ENCODE measurements at places on chromosomes 2 and 18. TPM values are rescaled to one million over a fixed set of nuclear protein-coding genes. Genes with fewer than 3 reads are reported as not detected.

Gene TUBA3E
- 0.18 TPM for total RNA-seq

GRCh38 chr18:28032177-28032576 lies 144.8 kb downstream of the CDH2 start:
- no peak for DNase-seq
- H3K27ac ChIP-seq = no peak overlapping the region
- H3K4me1 ChIP-seq = peaks cover 24% of the 10 kb centered on the region
- H3K36me3 ChIP-seq = no peaks in the 10 kb centered on the region
- H3K4me3 ChIP-seq = no peak overlapping the region

Gene MRPS5
- 62.2 TPM for total RNA-seq

DNA sequence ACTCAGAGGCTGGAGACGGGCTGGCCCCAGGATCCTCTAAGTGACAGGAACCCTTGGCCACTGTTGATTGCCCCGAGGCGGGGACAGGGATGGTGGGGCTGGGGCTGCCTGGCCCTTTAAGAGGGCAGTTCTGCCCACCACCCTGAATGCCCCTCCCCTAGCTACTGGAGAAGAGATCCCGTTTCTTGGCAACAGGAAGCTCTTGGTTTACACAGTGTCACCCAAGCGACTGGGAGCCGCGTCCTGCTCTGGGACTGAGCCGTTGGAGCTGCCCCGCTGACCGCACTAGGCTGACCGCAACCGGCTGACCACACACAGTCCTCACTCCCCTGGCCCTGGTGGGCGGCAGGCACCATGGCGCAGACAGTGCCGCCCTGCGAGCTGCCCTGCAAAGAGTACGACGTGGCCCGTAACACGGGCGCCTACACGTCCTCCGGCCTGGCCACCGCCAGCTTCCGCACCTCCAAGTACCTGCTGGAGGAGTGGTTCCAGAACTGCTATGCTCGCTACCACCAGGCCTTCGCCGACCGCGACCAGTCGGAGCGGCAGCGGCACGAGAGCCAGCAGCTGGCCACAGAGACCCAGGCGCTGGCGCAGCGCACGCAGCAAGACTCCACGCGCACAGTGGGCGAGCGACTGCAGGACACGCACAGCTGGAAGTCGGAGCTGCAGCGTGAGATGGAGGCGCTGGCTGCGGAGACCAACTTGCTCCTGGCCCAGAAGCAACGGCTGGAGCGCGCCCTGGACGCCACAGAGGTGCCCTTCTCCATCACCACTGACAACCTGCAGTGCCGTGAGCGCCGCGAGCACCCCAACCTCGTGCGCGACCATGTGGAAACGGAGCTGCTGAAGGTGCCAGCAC lies at the start of gene TEKT4:
TSS of gene TEKT4 (plus strand) at position 205 of the 862 bp plus-strand sequence. CDS start at position 355, 150 bp downstream.
- no peaks in the 10 kb centered on the region for H3K36me3 ChIP-seq
- peak within 1 kb of the TSS; percentile 63 for H3K4me3 ChIP-seq
- peak; percentile 36 for DNase-seq
- H3K4me1 ChIP-seq = peaks cover 10% of the 10 kb centered on the region
- H3K27me3 ChIP-seq = peaks cover 43% of the 10 kb centered on the region

Gene IWS1
- 70.5 TPM for total RNA-seq

Gene ORC2
- total RNA-seq = 56.0 TPM

Gene NAT8
- not detected for total RNA-seq

DNA sequence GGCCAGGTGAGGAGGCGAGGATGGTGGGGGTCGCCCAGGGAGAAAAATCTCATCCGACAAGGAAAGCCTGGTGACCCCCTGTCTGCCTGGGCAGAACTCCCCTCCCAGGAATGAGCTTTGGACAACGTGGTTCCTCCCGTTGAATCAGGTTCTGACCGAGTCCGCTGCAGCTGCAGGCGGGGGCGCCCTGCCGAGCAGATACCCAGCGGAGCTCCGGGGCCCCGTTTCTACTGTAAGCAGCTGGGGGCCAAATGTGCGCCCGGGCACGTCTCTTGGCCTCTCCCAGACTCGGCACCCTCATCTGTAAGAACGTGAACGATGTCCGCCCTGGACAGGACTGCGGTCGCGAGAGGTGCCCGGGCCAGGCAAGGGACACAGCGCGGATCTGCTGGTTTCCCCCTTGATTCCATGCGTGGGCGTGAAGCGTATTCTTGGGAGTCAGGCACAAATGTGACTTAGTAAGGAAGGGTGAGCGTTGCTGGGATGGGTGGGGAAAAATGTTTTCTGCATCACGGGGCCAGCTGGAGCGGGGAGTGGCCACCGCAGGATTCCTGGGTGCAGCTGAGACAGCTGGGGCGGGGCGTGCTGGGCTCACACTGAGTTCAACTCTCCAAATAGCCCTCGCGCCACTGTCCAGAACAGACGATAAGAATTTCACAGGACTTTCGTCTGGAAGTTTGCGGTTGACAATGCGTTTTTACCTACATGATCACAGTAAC lies 20.2 kb upstream of the TUBB6 start:
- H3K36me3 ChIP-seq = no peaks in the 10 kb centered on the region
- peak overlapping the region; percentile 82 for H3K4me3 ChIP-seq
- peak; percentile 57 for DNase-seq
- H3K27me3 ChIP-seq = peaks cover 33% of the 10 kb centered on the region
- peaks cover 36% of the 10 kb centered on the region for H3K4me1 ChIP-seq
- peak overlapping the region; percentile 55 for H3K27ac ChIP-seq

Gene SDC1
- total RNA-seq = 47.3 TPM

DNA sequence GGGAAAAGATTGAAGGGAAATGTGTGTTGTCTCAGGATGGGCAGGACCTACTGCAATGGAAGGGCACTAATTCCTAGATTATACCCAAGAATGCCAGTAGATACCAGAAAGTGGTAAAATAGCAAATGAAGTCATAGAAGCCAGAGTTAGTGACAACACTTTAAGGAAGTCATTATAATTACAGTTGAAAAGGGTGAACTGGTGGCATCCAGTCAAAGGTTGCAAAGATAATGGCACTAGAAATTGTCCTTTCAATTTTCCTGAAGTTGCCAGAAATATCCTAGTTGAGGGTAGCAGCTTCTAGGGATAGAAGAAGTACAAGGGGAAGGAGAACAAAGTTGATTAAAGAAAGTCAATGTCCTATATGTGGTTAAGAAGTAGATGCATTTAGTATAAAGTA lies 68.8 kb upstream of the GLS start:
- DNase-seq = no peak
- no peaks in the 10 kb centered on the region for H3K36me3 ChIP-seq
- H3K4me1 ChIP-seq = no peaks in the 10 kb centered on the region
- no peaks in the 10 kb centered on the region for H3K27me3 ChIP-seq
- H3K27ac ChIP-seq = no peak overlapping the region

DNA sequence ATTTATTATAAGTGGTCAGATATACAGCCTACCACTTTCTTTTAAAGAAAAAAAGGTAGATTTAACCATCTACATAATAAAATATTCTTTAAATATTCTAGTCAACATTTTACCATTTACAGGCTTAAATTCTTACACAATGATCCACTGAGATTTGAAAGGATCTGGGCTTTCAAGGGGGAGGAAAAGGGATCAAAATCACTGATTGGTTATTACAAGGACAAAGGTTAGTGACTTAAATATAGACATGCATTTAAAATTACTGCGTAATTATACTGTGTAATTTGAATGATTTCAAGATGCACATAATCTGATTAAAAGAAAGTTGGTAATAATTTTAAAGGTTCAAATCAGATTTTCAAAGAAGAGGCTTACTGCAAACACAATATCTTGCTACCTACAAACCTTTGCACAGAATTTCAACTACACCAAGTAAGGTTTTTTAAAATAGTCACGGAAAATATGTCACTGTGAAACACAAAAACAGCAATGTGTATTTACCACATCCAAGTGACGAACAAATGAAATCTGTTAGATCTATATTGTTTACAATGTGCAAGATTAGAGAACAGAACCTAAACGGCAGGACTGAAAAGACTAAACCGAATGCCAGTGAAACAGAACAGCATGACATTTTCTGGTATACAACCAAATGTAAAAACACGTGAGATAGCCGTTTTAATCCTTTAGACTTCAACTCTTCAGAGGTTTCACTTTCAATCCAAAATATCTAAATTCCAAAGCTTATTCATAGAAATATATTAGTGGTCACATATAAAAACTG lies 40.8 kb downstream of the RTN4 start:
- H3K36me3 ChIP-seq = no peaks in the 10 kb centered on the region
- DNase-seq = no peak
- peaks cover 74% of the 10 kb centered on the region for H3K4me1 ChIP-seq
- H3K27me3 ChIP-seq = no peaks in the 10 kb centered on the region
- no peak overlapping the region for H3K4me3 ChIP-seq
- no peak overlapping the region for H3K27ac ChIP-seq

GRCh38 chr18:13185675-13186198 lies 32.8 kb upstream of the LDLRAD4 start:
- H3K4me1 ChIP-seq = peaks cover 13% of the 10 kb centered on the region
- H3K36me3 ChIP-seq = no peaks in the 10 kb centered on the region
- no peak overlapping the region for H3K4me3 ChIP-seq
- H3K27ac ChIP-seq = no peak overlapping the region
- no peak for DNase-seq
- peaks cover 34% of the 10 kb centered on the region for H3K27me3 ChIP-seq

DNA sequence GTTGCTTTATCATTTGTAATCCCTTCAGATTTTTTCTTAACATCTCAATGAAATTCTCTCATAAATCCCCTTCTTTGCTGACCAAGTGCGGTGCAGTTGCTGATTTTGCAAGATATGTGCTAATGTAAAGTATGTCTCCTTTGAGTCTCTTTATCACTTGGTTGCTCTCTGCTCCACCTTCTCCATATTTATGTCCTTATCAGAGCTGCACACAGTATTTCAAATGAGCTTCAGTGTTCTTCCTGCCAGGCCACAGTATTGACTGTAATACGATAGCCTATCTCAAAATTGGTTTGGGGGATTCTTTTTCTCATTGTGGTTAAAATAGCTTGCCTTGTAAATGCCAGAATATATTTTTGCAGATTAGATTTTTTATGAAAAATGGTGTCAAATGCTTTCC lies 32.2 kb downstream of the MAIP1 start:
- DNase-seq = no peak
- no peaks in the 10 kb centered on the region for H3K36me3 ChIP-seq
- H3K27me3 ChIP-seq = no peaks in the 10 kb centered on the region
- no peak overlapping the region for H3K27ac ChIP-seq

GRCh38 chr2:25168256-25169072 lies at the start of gene POMC:
Gene POMC (minus strand): TSS chr2:25168580. CDS start chr2:25164772, 3,808 bp downstream.
- H3K27ac ChIP-seq = no peak within 1 kb of the TSS
- peaks cover 66% of the 10 kb centered on the region for H3K27me3 ChIP-seq
- H3K4me3 ChIP-seq = peak within 1 kb of the TSS; percentile 74
- peaks cover 9% of the 10 kb centered on the region for H3K4me1 ChIP-seq

Gene DNAJC5G
- 0.18 TPM for total RNA-seq

DNA sequence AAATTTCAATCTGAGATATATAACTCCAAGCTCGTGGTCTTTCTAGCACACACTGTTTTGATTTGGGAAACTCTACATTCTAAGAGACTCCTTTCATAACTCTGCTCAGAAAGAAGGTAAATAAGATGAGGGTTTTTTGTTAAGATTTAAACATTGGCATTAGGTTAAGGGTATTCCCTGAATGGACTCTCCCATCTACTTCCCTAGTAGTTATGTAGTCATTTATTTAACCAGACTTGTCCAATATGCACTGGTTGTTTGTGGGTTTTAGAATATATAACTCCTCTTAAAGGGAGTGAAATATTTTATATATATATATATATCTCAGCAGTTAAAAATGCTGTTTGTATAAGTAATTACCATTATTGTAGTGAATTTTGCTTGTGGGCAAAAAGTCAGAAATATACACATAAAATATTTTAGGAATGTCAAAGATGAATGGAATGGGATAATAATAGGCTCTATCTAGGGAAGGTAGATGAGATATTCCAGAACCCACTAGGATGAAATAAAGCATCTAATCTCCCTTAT lies 61.5 kb upstream of the WDR75 start:
- H3K36me3 ChIP-seq = no peaks in the 10 kb centered on the region
- no peaks in the 10 kb centered on the region for H3K27me3 ChIP-seq
- peaks cover 29% of the 10 kb centered on the region for H3K4me1 ChIP-seq
- no peak overlapping the region for H3K27ac ChIP-seq

GRCh38 chr2:135528006-135528405 lies 3.0 kb downstream of the ZRANB3 start:
- H3K27me3 ChIP-seq = no peaks in the 10 kb centered on the region
- H3K36me3 ChIP-seq = peaks cover 15% of the 10 kb centered on the region
- no peak for DNase-seq
- H3K4me3 ChIP-seq = no peak overlapping the region
- peaks cover 20% of the 10 kb centered on the region for H3K4me1 ChIP-seq

GRCh38 chr2:74010087-74010541 lies 25.4 kb downstream of the TET3 start:
- DNase-seq = no peak
- H3K27me3 ChIP-seq = no peaks in the 10 kb centered on the region
- H3K36me3 ChIP-seq = no peaks in the 10 kb centered on the region
- H3K4me1 ChIP-seq = peaks cover 53% of the 10 kb centered on the region
- H3K27ac ChIP-seq = peak overlapping the region; percentile 21

GRCh38 chr2:168345601-168346000 lies 98.2 kb upstream of the STK39 start:
- H3K4me3 ChIP-seq = no peak overlapping the region
- H3K36me3 ChIP-seq = no peaks in the 10 kb centered on the region
- no peak overlapping the region for H3K27ac ChIP-seq
- H3K4me1 ChIP-seq = peaks cover 17% of the 10 kb centered on the region
- H3K27me3 ChIP-seq = no peaks in the 10 kb centered on the region

Gene TMEM182
- total RNA-seq = 4.2 TPM

- H3K36me3 ChIP-seq = peaks cover 8% of the 10 kb centered on the region
- no peak overlapping the region for H3K4me3 ChIP-seq
- H3K27me3 ChIP-seq = peaks cover 2% of the 10 kb centered on the region
Measured at GRCh38 chr18:5998907-5999306, 103.6 kb upstream of the TMEM200C start.

DNA sequence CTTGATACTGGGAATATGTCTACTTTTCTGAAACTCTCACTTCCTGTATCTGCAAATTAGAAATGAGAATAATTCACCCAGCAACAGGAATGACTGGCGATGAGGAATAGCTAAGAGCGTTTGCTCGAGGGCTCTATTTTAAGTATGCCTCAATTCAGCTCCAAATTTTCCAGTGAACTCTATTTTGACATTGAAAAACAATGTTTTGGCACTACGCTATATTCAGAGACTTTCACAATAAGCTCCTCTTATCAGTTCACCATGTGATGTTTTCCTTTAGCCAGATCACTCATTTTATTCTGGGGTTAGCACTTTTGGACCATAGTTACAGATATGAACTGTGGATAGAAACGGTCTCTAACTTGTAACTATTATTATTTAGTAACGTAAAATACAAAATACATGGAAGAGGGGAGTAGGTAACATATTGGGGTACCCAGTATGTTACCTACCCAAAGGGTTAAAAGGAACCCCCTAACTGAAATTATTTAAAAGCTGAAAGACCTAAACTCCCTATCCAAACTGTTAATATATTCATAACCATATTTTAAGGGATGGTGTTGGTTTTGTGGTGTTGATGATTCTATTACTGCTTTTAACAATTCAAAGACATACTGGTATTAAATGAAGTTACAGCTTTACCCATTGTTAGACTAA lies 28.1 kb downstream of the SLC40A1 start:
- H3K4me3 ChIP-seq = no peak overlapping the region
- H3K4me1 ChIP-seq = peaks cover 14% of the 10 kb centered on the region
- no peak overlapping the region for H3K27ac ChIP-seq
- H3K36me3 ChIP-seq = no peaks in the 10 kb centered on the region
- no peak for DNase-seq
- no peaks in the 10 kb centered on the region for H3K27me3 ChIP-seq

- H3K4me3 ChIP-seq = no peak overlapping the region
- H3K27ac ChIP-seq = no peak overlapping the region
- H3K27me3 ChIP-seq = no peaks in the 10 kb centered on the region
Measured at GRCh38 chr2:205659922-205660321, 22.4 kb upstream of the NRP2 start.

Gene UGT1A8
- not detected for total RNA-seq

GRCh38 chr18:9613550-9614400 lies 584 bp downstream of the PPP4R1 start:
- peaks cover 13% of the 10 kb centered on the region for H3K36me3 ChIP-seq
- DNase-seq = peak; percentile 54
- peaks cover 50% of the 10 kb centered on the region for H3K4me1 ChIP-seq
- peak overlapping the region; percentile 89 for H3K4me3 ChIP-seq
- H3K27ac ChIP-seq = peak overlapping the region; percentile 44
- no peaks in the 10 kb centered on the region for H3K27me3 ChIP-seq
